Ovary (tissue), 10 donors: ENCODE measurements at places on chromosomes 3 and 15.

DNA sequence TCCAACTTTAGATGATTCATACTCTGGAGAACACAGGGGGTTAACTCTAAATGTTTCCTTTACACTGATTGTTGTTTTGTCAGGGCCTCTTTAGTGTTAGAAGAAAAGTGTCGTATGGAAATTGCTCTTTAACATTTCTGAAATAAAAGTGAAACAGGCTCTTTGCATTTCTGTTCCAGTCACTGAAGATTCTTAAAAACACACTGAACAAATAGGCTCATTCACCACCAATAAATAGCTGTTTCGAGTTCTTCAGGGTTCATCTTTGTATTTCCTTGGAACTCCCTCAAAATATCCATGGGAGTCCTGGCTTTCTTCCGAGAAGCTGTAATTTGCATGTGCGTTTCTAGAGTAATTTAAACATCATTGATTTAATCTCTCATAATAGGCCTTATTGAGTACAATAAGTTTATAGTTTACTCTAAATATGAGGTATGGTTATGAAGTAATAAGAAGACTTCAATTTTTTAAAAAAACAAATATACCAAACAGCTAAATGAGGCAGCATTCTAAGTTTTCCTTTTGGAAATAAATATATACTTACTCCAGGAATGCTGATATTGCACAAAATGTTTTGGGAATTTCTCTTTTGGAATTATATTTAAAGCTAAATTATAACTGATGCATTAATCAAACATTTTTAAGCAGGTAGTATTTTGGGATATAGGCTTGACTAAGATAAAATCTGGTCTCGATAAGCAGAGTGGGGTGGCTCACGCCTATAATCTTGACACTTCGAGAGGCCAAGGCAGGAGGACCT, 327.4 kb downstream of the EPHA3 start:
- DNase-seq: no peak

- no peak for DNase-seq
Observed at GRCh38 chr3:179541094-179541493, 21.6 kb upstream of the ACTL6A start.

GRCh38 chr15:87623832-87624231, 632.7 kb downstream of the NTRK3 start:
- DNase-seq: no peak

DNA sequence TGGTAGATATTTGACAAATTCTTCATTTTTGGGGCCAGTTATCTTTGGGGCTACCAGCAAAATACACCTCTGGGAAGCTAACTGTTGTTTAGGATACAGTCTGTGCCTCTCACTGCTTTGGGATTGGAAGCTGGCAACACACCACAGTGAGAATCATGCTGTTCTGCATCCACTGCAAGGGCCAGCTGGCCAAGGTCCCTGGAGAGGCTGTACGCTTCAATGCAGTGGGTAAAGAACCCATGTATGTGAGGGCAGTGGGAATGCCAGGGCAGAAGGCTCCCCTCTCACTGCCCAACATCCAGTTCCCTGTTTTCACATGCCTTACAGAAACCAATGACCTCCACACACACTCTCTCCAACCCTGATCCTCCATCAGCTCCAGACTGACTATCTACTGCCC, 20.1 kb downstream of the ZDHHC3 start:
- no peak for DNase-seq

- no peak for DNase-seq
Observed at GRCh38 chr3:155217591-155217990, 75.9 kb downstream of the STRIT1 start.

DNA sequence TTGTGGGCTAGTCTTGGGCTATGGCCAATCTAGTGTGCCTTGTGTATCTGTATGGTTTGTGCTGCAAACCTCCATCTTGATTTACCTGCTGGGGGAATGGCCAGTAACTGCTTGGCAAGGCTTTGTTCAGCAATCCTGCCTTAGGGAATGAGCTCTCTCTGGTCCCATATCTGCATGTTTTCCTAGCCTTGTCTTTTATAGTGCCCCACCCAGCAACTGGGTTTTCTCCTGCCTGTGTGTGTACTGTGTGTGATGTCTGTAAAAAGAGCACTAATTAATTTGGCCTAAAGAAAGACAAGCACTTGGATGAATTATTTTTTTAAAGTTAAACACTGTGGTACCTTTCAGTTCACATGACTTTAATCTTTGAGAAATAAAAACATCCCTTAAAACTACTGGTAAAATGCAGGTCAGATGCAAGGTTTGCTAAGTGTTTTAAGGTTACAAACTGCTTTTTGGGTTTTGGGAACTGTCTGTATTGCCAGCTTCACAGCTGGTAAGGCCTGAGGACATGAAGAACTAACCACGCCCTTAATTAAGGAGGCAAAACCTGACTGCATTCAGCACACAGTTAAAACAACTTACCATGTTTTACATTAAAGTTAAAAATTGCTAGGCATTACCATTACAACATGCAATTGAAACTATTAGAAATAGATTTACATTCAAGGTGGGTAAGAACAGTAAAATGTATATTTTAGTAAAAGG, 1169.2 kb downstream of the OTOL1 start:
- no peak for DNase-seq

GRCh38 chr15:81357180-81357686, 16.8 kb downstream of the TMC3 start:
- no peak for DNase-seq

DNA sequence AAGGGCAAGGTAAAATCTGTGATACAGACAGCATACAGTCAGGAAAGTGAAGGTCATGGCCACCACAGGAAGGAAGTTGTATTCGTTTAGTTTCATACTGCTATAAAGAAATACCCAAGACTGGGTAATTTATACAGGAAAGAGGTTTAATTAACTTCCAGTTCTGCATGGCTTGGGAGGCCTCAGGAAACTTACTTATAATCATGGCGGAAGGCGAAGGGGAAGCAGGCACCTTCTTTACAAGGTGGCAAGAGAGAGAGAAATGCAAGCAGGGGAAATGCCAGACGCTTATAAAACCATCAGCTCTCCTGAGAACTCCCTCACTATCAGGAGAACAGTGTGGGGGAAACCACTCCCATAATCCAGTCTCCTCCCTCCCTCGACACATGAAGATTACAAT, 353.7 kb upstream of the SEMA6D start:
- DNase-seq: no peak

DNA sequence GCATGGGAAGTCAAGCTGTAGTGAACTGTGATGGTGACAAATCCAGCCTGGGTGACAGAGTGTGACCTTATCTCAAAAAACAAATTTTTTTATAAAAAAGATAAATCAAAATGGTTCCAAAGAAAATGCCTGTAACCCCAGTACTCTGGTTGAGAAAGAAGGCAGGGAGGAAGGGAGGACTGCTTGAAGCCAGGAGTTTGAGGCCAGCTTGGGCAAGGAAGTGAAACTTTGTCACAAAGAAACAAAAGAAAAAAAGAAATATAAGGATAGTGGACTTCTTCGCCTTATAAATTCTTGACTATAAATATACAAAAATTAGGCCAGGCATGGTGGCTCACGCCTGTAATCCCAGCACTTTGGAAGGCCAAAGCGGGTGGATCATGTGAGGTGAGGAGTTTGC, 34.1 kb downstream of the SMARCC1 start:
- no peak for DNase-seq

DNA sequence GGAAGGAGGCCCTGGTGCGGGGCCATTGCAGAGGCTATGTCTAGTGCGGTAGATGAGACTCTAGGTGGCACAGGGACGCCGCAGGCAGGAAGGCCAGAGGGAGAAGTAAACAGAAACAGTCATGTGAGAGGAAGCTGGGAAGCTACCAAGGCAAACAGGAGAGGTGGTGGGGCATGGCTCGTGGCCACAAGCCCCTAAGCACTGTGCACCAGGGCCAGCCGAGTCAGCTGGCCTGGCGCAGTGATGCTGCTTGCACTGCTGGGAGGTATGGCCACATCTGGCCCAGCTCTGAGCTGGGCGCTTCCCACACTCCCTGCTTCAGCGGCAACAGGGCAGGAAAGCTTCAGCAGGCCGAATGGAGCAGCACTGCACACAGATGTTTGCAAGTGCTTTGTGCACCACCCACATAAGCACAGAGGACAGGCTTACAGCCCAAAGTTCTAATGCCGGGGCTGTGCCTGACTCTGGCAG, 76.6 kb downstream of the SRGAP3 start:
- DNase-seq: peak; percentile 37

DNA sequence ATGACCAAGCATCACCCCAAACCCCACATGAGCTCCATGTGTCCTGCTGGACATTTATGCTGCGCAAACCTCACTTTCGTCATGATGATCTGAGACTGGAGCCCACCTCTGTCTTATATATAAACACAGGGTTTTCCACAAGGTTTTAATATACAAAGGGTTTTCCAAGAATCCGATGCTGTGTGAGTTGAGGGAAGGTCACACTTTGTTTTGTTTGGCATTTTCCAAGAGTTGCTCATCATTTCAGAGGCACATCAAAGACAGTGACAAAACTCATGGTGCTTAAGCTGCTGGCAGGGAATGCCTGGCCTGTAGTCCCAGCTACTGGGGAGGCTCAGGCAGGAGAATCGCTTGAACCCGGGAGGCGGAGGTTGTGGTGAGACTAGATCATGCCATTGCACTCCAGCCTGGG, 20.0 kb downstream of the EFCC1 start:
- no peak for DNase-seq

DNA sequence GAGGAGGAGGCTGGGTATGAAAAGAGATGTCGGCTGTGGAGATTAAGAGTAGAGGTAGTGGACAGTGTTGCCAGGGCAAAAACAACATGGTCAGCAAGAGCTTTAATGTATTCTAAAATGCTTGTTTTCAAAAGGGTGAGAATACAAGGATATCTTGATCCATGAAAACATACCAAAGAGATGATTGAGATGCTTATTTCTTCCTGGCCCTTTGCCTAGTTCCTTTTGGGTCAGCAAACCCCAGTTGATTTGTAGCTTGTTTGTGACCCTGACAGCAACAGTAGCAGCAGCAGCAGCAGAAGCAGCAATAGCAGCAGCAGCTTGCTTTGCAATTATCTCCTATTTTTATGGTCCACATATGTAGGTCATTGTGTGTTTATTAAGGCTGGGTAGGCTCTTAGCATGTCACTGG, 337.3 kb downstream of the LPP start:
- DNase-seq: no peak

DNA sequence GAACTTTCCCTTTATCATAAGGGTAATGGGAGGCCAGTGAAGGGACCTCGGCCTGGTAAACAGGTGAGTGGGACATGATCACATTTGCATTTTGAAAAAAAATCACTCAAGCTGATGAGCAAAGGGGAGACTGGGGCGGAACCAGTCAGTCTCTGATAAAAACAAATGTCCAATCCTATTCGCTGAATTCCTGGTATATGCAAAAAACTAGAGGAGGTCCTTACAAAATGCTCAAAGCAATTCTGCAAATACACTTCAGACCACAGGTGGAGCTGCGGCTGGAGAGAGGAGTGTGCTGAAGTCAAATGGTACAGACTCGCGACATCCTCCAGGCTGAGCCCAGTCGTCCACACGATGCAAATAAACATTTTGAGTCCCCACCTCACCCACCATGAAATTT, 166.7 kb downstream of the FOXP1 start:
- DNase-seq: no peak

GRCh38 chr3:31687020-31687802, 154.5 kb downstream of the STT3B start:
- DNase-seq: no peak

GRCh38 chr3:137191133-137191923, 233.5 kb downstream of the IL20RB start:
- DNase-seq: no peak

DNA sequence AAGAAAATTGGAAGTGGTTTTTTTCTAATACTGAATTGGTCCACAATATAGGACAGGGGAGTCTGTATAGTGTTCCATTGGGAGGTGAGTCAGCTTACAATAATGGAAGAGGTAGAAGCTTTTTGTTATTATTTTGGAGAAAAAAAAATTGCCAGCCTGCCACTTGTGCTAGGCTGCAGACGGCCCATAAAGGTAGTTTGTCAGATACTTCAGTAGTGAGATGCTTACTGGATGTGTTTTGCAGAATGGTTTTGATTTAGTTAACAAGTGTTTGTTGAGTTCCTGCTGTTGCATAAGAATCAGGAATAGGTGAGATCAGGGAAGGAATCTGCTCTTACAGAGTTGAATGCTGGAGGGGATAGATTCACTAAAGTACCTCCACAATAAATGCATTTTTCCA, 1.0 kb downstream of the DTWD1 start:
- no peak for DNase-seq

DNA sequence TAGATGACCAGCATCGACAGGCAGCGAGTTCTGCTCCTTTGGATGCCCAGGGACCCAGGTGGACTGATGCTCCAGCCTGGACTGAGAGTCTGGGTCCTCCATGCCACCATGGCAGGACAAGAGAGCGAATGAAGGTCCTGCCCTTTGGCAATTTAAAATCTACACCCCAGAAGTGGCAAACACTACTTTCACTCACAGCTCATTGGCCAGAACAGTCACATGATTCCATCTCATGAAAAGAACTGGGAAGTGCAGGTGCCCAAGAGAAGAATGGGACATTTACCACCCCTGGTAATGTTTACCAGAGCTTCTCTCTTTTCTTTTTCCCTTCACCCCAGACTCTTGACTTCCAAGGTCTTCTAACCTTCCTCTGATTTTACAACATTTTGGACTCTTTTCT, 87.8 kb upstream of the SLCO3A1 start:
- no peak for DNase-seq

DNA sequence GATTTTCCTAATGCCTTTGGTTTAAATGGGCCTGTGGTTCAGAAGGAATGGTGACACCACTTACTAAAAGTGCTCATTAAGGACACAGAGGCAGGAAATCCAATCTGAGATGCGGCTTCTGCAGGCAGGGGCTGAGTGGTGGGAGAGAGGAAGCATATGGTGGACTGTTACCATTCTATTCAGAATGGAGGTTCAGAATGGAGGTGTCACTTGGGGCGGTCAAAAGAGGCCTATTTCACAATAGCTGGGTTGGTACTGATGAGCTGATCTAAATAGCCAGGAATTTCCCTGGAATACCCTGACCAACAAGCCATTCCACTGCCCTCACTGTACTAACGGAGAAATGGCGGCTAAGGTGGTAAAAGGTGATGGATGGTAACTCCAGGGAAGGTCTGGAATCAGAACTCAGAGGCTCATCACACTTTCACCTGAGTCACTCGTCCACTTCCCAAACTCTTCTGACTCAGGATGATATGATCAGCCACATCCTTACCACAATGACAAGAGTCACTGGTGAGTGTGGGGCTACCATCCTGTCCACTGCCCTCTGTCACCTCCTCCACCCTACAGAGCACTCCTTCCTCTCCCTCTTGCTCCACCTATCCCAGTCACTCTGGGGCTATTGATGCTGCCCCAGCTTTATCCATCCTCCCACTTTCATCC, 15.7 kb downstream of the RFT1 start:
- no peak for DNase-seq

- DNase-seq: no peak
Observed at GRCh38 chr3:62705721-62706120, 169.5 kb downstream of the CADPS start.
